ENCODE measurements at places on chromosomes 2 and 18.
A peak's percentile ranks its signal among the peaks of the same experiment; 100 is the strongest.

DNA sequence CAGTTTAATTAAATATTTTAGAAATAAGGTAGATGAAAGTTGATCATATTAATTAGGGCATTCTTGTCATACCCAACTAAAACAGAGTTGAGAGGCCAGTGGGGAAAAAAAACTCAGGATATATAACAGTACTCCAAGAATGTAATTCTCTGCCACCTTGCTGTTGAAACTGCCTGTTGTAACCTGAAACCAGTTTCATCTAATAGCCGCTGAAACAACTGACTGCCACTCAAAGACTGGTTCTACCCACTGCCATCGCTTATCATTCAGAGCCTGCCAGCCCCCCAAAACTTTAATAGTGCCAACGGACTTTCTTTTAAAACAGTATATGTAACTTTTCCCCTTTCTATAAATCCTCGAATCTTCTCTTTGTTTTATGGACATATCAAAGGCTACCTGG lies 37.7 kb upstream of the FSIP2 start:
- DNase-seq = no peak

GRCh38 chr2:127664065-127664894 lies 11.1 kb downstream of the LIMS2 start:
- DNase-seq = no peak

GRCh38 chr2:220949466-220949865 lies 622.6 kb downstream of the EPHA4 start:
- no peak for DNase-seq

GRCh38 chr2:216086207-216086893 lies 4.6 kb downstream of the TMEM169 start:
- no peak for DNase-seq

GRCh38 chr2:74864728-74865722 lies 31.1 kb downstream of the HK2 start:
- no peak for DNase-seq

- DNase-seq = no peak
Observed at GRCh38 chr2:161975062-161975812, 98.8 kb downstream of the DPP4 start.

DNA sequence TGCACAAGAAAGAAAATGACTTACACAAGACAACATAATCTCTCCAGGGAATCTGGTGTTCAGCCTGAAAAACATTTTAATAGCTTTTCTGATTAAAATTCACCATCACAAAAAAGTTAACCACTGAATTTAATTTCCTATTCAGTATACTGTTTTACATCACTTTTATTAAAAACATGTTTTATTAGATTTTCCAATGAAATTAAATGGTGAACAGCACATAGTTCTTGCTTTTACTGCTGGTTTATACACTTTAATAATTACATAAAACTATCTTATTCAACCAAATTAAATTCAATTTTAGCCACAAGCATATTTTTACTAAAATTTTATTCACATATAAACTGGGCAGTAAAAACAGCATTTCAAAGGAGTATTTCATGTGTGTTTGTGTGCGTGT lies 138.3 kb downstream of the NOL4 start:
- DNase-seq = no peak

- no peak for DNase-seq
Observed at GRCh38 chr2:7015007-7015950, 98.1 kb downstream of the RNF144A start.

- DNase-seq = peak; percentile 22
Observed at GRCh38 chr2:98634406-98635092, 26.2 kb downstream of the UNC50 start.

DNA sequence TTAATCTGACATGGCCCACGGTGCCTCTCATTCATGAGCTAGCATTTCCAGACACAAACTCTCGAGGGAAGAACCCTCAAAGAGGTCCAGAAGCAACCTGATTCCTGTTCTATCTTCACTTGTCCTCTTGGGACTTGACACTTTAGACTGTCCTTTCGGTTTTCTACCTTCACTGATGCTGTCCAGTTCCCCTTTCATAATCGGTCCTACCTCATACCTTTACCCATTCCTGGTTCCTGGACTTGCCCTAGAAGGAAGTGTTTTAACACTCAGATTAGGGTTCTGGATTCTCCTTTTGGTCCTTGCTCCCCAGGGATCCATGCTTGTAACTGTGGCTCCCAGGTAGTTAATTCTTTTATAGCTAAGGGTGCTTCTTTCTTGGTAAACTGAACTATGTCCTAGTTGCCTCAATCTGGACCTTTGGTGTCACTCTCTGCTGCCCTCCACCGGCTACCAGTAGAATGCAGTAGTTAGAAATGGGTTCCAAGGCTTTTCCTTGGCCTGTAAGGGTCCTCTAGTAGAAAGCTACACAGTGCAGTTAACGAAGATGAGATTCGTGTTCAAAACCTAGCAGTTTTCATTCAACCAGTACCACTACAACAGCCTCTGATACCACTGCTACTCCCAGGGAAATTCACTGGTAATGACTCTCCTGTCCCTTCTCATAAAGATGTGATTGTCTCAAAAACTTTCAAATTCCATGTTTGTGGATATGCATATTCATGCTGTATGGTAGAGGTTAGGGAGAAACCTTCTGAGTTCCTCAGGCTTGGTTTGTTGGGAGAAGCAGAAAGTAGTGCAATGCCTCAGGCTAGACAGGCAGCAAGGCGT lies 178.1 kb upstream of the CYP26B1 start:
- DNase-seq = no peak

GRCh38 chr2:8196316-8196715 lies 485.5 kb upstream of the ID2 start:
- no peak for DNase-seq

DNA sequence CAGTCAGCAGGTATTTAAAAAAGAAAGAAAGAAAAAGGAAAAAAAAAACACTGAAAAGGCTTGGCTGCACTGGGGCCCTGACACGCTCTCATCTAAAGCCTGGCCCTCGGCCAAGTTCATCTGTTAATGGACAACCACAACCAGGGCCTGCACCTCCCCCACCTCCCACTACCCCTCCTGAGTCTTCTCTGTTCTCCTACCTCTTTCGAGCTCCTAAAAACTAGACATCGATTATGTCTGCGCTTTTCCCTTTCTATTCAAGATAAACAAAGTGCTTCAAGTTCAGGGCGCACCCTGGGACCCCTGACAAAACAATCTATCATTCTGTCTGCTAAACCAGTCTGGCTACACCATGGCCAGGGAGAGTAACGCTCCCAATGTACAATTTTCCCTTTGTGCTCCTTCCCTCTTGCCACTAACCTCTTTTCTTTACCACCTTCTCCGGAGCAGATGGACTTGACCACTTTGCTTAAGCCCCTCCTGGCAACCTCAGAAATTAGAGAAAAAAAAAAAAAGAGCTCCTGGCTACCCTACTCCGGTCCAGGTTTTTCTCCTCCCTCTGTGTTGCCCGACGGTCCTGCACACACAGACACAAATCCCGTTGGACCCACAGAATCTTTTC lies 22.7 kb downstream of the BCL11A start:
- DNase-seq = no peak

- no peak for DNase-seq
Observed at GRCh38 chr2:54858021-54858681, 134.7 kb downstream of the EML6 start.
